ENCODE measurements at places on chromosomes 7 and 10. TPM values are rescaled to one million over a fixed set of nuclear protein-coding genes. Genes with fewer than 3 reads are reported as not detected.

The PAPOLB gene
- total RNA-seq: 0.15 TPM

The TMEM130 gene
- total RNA-seq: 0.44 TPM

The SLC26A5 gene
- not detected for total RNA-seq

The CRTAC1 gene
- total RNA-seq: not detected

The AKR1C8 gene
- not detected for total RNA-seq

The STAG3 gene
- total RNA-seq: 1.6 TPM

The CALML5 gene
- not detected for total RNA-seq

The PDZD7 gene
- 1.6 TPM for total RNA-seq

The PALD1 gene
- 0.66 TPM for total RNA-seq

The CHCHD2 gene
- 203 TPM for total RNA-seq

The BBIP1 gene
- total RNA-seq: 15.1 TPM

The ACBD7 gene
- 0.99 TPM for total RNA-seq

The AKR1B15 gene
- not detected for total RNA-seq

The PNLIPRP2 gene
- total RNA-seq: not detected

The HOGA1 gene
- 3.3 TPM for total RNA-seq

The COL13A1 gene
- total RNA-seq: 21.5 TPM

The DYDC2 gene
- total RNA-seq: not detected

The CDH23 gene
- 0.17 TPM for total RNA-seq

The PSTK gene
- total RNA-seq: 4.5 TPM

The ASB4 gene
- total RNA-seq: not detected

The ZNF783 gene
- total RNA-seq: 19.0 TPM

The TMEM26 gene
- total RNA-seq: 2.8 TPM

The OR9A2 gene
- total RNA-seq: not detected

The BNIP3 gene
- 152 TPM for total RNA-seq

The NPVF gene
- total RNA-seq: not detected

The ZNF503 gene
- total RNA-seq: 22.7 TPM

The HDAC9 gene
- total RNA-seq: 5.2 TPM

The ACHE gene
- 2.2 TPM for total RNA-seq

The ERVW-1 gene
- not detected for total RNA-seq

The SLC26A4 gene
- 0.33 TPM for total RNA-seq

The PLCE1 gene
- total RNA-seq: 3.5 TPM

The DNAJC1 gene
- 39.1 TPM for total RNA-seq

The SH2D4B gene
- total RNA-seq: not detected

The SFTPA1 gene
- total RNA-seq: not detected

The PBLD gene
- total RNA-seq: 5.5 TPM

The C10orf53 gene
- not detected for total RNA-seq

The EPHB6 gene
- 8.8 TPM for total RNA-seq

The LIPK gene
- not detected for total RNA-seq

The TSPAN13 gene
- total RNA-seq: 3.0 TPM

The TET1 gene
- 4.7 TPM for total RNA-seq

The ZNF485 gene
- 3.3 TPM for total RNA-seq

The EXOSC1 gene
- total RNA-seq: 41.9 TPM

The CFAP43 gene
- total RNA-seq: 0.15 TPM
